ENCODE measurements at places on chromosomes 1 and 21.

DNA sequence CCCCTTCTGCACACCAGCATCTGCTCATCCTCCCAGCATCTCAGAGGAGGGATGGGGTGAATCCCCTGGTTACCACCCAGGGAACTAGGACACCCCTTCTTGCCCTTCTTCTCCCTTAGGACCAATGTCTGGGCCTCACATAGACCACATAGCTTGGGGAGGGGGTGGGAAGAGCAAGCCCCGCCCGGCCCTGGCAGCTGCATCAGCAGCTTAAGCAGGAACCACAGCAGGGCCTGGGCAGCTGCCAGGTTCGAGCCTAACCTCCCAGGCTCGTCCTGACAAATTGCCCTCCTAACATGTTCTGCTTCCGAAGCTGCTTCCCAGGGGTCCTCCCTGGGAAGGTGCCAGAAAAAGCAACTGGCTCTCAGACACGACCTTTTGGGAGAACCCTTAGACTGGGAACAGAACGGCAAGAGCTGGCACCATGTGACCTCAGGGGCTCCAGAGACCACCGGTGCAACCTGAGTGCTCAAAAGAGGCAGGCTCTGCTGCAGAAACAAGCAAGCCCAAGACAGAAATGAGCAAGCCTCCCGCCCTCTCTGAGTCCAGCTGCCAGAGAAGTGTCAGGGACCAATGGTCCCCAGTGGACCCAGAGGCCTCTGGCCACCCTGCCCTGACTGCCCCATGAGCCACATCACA lies 18.4 kb upstream of the CLSTN1 start:
- no peak for DNase-seq

GRCh38 chr1:94240822-94241221 lies 3.4 kb upstream of the ARHGAP29 start:
- DNase-seq, result peak; percentile 49

DNA sequence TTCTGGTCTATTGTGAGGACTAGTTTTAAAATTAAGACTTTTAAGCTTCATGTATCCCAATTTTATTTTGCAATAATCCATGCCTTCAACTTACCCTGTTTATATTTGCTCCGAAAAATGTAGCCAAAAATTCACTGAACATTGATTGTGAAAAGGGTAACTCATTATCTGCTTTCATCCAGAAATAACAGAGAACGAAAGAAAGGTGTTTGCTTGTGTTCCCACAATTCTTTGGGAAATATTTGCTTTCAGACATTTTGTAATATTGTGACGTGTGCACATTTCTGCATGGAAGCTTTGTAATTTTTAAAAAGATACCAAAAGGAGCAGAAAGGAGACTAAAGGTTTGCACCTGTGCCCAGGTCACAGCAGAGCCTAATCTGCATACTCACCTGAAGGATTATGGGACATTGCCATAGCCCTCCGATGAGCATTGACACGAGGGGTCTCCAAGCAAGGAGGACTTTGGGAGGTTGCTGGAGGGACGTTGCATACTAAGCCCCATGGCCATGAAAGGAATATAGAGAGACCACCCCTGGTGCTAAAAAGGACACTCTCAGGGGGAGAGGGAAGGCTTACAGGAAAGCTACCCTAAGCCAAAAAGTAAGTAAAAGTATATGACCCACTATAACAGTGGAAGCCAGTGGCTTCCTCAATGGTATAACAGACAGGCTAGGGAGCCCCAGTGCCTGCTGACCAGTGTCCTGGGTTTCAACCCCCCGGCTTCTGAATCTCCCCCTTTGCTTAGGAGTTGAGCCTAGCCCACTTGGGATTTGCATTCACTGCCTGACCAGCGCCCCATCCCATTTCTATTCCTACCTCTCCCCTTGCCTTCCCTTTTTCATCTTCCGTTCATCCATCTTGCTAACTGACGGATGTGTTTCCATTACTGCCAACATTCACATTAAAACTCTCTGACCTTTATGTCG lies 148.6 kb upstream of the ZC3H12A start:
- no peak for DNase-seq

DNA sequence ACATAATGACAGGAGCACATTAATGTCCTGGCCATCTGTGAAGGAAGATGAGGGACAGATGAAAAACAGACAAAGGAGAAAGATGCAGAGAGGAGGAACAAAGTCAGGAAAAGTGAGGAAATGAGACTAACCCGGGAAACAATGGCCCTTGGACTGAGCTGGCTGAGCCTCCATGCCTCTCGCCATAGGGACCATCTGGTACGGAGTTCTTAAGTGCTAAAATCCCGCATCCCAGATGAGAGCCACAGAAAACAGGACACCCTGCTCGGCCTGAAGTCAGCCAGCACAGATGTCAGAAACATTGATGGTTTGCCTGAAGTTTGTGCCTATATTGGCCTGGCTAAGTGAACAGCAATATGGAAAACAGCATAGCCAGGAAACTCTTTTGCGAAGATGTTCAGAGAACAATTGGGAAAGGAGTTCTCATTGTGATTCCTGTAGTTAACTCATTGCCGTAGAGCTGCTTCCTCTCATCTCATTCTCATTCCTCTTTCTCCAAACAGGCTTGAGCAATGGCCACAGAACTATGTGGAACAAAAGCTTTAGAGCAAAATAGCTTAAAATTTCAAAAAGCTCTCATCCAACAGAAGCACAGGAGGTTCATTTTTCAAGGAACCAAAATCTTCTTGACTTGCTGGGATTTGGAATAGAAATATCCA lies 96.6 kb downstream of the ASTN1 start:
- DNase-seq, result no peak

- DNase-seq, result no peak
Measured at GRCh38 chr1:181120924-181121323, 32.4 kb downstream of the IER5 start.

GRCh38 chr1:97943354-97943753 lies 22.5 kb upstream of the DPYD start:
- DNase-seq, result no peak

DNA sequence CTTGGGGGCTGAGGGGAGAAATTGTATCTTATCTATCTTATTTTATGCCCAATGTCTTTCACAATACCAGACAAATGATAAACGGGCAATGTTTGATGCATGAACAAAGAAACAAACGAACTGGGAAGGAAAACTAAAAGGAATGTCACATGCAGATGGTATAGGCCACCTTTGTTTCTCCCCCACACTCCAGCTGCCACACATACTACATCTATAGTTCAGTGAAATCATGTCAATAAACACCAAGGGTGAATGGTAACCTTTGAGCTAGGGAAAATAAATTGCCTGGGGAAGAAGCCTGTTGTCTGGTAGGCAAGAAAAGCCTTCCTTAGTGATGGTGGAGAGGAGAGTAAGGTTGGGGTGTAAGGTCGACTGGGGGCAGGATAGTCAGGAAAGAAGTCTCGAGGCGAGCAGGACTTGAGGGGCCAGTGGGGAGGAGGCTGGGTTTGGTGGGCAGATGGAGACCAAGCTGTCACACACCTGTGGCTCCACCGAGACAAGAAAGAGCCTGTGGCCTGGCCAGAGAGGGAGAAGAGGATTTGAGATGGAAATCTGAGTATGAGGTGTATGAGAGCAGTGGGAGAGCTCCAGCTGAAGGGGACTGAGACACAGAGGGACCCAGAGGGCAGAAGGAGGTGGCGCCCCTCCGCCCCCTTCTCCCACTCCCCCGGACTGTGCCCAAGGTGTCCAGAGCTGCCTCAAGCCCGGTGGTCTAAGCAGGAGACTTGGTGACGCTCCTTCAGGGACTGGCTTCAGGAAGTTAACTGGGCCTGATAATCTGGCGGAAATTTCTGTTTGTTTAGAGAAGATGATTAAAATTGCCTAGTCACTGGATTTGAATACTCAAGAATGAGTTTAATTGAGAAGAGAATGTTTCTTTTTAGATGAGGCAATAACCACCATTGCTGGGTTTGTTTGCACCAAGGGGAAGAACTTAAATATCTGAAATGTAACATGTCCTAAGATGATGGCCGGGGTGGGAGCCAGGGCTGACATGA lies 37.3 kb downstream of the ATF3 start:
- DNase-seq, result no peak

- DNase-seq, result peak; percentile 16
Measured at GRCh38 chr1:108560874-108561459, 1.1 kb downstream of the EEIG2 start.

DNA sequence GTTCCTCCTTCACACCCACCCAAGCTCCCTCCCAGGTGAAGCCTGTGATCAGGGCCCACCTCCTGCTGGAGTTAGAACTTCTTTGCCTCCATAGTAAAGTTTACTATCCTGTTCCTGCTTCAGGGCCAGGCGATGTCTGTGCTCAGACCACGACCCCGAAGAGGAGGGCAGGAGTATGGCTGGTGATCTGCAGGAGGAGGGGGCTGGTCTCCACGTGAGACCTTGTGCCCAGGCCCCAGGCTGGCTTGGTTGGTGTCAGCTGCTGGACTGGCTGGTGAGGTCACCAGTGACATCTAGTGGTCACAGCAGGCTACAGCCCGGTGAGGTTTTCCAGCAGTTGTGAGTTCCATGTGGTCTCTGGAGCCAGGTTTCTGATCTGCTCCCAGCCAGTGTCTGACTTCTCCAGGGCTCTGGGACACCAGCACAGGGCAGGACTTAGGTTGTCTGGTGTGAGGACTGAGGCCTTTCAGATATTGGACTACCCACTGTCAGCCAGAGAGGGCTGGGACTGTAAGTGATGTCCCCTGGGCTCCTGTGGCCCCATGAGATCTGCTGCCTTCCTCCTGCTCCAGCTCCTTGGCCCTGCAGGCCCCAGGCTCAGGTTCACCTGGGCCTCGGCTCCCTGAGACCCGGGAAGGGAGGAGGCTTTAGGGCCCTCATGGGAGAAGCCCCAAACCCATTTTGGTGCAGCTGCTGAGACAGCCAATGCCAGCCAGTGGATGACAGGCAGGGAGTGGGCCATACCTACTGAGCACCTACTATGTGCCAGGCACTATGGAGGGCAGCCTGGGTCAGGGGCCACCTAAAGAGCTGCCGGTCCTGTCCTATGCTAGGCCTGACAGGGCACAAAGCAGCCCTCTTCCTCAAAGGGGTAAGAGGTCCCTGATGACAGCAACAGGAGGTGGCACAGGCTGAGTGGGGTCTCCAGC lies 6.0 kb upstream of the UBL4B start:
- peak; percentile 68 for DNase-seq

GRCh38 chr1:207698822-207699483 lies 52.9 kb upstream of the CD46 start:
- peak; percentile 59 for DNase-seq

Data from Caco-2 (cell line).